ENCODE measurements at places on chromosomes 5 and 9. TPM values are rescaled to one million over a fixed set of nuclear protein-coding genes. Genes with fewer than 3 reads are reported as not detected.

PDZD2 gene
- total RNA-seq = 1.4 TPM

STK10 gene
- 10.5 TPM for total RNA-seq

SPARC gene
- 122 TPM for total RNA-seq

DNA sequence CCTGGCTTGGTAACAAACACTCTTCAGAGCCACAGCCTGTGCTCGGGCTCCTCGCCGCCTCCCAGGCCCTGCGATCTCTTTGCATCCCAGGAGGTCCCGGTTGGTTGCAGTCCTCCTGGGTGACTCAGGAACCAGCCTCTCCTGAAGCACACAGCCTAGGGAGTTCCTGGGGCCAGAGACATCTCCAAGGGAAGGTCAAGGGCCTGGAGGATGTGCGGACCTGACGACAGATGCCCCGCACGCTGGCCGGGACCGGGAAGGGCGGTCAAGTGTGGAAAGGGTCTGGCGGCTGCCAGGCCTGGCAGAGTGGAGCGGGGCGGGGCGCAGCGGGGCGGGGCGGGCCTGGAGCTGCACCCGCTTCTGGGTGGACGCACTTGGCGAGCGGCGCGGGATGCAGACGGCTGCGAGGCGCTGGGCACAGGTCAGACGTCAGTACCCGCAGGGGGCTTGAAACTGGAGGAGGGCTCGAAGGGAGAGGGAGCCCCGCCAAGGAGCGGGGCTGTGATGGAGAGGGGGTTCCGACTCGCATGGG is 45.0 kb upstream of the PRSS3 start:
- H3K36me3 ChIP-seq = no peaks in the 10 kb centered on the region
- no peaks in the 10 kb centered on the region for H3K27me3 ChIP-seq
- H3K27ac ChIP-seq = no peak overlapping the region
- no peak for DNase-seq

DNA sequence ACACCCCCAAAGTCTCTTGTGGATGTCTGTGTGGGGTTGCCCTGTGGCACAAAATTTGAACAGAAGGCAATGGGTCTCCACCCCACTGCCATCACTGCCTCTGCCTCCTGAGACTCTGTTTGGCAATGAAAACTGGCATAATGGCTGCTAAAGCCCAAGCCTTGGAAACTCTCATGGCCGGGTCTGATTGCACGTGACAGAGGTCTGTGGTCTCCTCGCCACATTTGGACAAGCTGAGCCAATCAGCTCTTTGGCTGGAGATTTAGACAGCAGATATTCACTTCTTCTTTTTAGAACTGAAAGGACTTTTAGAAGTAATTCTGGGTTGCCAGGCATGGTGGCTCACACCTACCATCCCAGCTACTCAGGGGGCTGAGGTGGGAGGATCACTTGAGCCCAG is 5.5 kb downstream of the GGTA1 start:
- DNase-seq = no peak
- peaks cover 26% of the 10 kb centered on the region for H3K27me3 ChIP-seq
- H3K4me1 ChIP-seq = peaks cover 9% of the 10 kb centered on the region
- H3K36me3 ChIP-seq = no peaks in the 10 kb centered on the region
- H3K4me3 ChIP-seq = no peak overlapping the region
- H3K27ac ChIP-seq = no peak overlapping the region

GRCh38 chr9:81847181-81847915 is 80.9 kb upstream of the SPATA31D4 start:
- peaks cover 8% of the 10 kb centered on the region for H3K4me1 ChIP-seq
- H3K36me3 ChIP-seq = no peaks in the 10 kb centered on the region
- no peak for DNase-seq
- H3K27ac ChIP-seq = no peak overlapping the region

GRCh38 chr5:1080432-1080831 is 31.4 kb downstream of the SLC12A7 start:
- H3K27me3 ChIP-seq = no peaks in the 10 kb centered on the region
- DNase-seq = no peak
- no peaks in the 10 kb centered on the region for H3K36me3 ChIP-seq
- H3K4me1 ChIP-seq = no peaks in the 10 kb centered on the region

- peaks cover 64% of the 10 kb centered on the region for H3K4me1 ChIP-seq
- peak overlapping the region; percentile 76 for H3K27ac ChIP-seq
- DNase-seq = peak; percentile 37
Measured at GRCh38 chr5:53543401-53543800, 17.0 kb upstream of the NDUFS4 start.

GRCh38 chr9:22682961-22683699 is 236.5 kb downstream of the DMRTA1 start:
- no peaks in the 10 kb centered on the region for H3K36me3 ChIP-seq
- no peak overlapping the region for H3K4me3 ChIP-seq
- H3K4me1 ChIP-seq = no peaks in the 10 kb centered on the region
- no peaks in the 10 kb centered on the region for H3K27me3 ChIP-seq
- no peak overlapping the region for H3K27ac ChIP-seq

- no peak overlapping the region for H3K4me3 ChIP-seq
- H3K27me3 ChIP-seq = peaks cover 5% of the 10 kb centered on the region
- no peak for DNase-seq
- H3K36me3 ChIP-seq = no peaks in the 10 kb centered on the region
- peaks cover 18% of the 10 kb centered on the region for H3K4me1 ChIP-seq
- H3K27ac ChIP-seq = no peak overlapping the region
Measured at GRCh38 chr9:98550206-98550820, 158.4 kb downstream of the GABBR2 start.

DNA sequence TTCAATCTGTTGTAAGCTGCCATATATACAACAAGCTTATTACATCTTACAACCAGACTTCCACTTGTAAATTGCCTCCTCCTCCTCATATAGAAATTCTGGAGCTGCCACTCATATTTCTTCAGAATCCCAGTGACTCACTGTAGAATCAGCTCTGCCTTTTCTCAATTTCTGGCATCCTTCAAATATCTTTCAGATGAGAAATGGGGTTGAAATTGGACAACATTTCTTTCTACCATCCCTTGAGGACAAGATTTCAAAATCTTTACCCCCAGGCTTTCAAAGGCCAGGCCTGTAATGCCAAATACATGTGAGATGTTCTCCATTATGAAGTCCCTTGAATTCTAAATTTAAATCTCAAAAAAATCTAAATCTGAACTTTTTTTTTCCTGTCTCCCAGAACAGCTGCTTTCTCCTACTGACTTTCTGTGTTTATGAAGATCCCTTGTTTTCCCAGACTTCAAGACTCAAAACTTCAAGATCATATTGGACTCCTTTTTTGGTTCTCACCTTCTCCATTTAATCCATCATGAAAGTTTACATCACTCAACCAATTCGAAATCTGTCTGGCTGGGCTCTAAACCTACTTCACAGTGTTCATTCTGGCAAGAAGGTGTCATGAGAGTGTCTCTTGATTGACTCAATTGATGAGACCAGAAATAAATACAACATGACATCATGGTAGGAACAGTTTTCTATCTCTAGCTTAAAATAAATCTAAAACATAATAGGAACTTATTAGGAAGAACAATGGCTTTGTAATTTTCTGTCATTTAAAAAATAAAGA is 109.8 kb downstream of the HMHB1 start:
- no peaks in the 10 kb centered on the region for H3K4me1 ChIP-seq
- no peaks in the 10 kb centered on the region for H3K27me3 ChIP-seq
- DNase-seq = no peak
- no peak overlapping the region for H3K27ac ChIP-seq

DNA sequence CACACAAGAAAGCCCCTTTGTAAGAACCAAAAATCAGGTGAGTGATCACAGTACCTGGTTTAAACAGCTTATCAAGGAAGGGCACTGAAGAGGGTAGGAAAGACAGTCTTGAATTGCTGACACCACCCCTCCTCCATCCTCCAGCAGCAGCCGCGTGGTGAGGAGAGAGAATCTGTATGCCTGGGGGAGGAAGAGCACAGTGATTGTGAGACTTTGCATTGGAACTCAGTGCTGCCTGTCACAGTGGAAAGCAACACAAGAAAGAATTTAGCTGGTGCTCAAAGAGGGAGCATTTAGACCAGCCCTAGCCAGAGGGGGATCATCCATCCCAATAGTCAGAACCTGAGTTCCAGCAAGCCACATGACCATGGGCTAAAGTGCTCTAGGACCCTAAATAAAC is 11.6 kb upstream of the STX17 start:
- no peak overlapping the region for H3K4me3 ChIP-seq
- H3K27ac ChIP-seq = no peak overlapping the region
- no peaks in the 10 kb centered on the region for H3K27me3 ChIP-seq
- no peaks in the 10 kb centered on the region for H3K36me3 ChIP-seq
- H3K4me1 ChIP-seq = peaks cover 13% of the 10 kb centered on the region

Measured in neural progenitor cell (in vitro differentiated cells).